ENCODE measurements at places on chromosomes 16 and 17.

DNA sequence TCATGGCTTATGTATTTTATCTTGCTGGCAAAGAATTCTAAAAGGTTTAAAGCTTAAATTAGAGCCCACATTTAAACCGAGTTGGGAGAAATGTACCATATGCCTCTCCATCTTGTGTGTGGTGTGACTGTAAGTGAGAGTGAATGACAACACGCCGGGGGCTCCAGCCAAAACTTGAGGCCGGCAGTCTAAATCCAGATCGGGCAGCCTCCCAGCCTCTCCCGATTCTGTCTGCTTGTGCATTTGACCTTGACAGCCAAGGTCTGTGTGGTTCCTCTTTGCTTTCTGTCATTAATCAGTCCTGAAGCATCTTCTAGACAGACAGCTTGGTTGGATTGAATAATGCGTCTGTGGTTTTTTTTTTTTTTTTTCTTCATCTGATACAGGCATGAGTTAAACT lies 1093.2 kb upstream of the EEF2KMT start:
- no peak for DNase-seq

GRCh38 chr17:45227926-45228762 lies 6.5 kb downstream of the FMNL1 start:
- DNase-seq = no peak

GRCh38 chr17:30093463-30094147 lies 23.0 kb upstream of the NSRP1 start:
- DNase-seq = peak; percentile 54

- no peak for DNase-seq
Measured at GRCh38 chr17:8552577-8553320, 77.8 kb downstream of the MYH10 start.

- DNase-seq = no peak
Measured at GRCh38 chr17:27818401-27819105, 18.2 kb upstream of the NOS2 start.

DNA sequence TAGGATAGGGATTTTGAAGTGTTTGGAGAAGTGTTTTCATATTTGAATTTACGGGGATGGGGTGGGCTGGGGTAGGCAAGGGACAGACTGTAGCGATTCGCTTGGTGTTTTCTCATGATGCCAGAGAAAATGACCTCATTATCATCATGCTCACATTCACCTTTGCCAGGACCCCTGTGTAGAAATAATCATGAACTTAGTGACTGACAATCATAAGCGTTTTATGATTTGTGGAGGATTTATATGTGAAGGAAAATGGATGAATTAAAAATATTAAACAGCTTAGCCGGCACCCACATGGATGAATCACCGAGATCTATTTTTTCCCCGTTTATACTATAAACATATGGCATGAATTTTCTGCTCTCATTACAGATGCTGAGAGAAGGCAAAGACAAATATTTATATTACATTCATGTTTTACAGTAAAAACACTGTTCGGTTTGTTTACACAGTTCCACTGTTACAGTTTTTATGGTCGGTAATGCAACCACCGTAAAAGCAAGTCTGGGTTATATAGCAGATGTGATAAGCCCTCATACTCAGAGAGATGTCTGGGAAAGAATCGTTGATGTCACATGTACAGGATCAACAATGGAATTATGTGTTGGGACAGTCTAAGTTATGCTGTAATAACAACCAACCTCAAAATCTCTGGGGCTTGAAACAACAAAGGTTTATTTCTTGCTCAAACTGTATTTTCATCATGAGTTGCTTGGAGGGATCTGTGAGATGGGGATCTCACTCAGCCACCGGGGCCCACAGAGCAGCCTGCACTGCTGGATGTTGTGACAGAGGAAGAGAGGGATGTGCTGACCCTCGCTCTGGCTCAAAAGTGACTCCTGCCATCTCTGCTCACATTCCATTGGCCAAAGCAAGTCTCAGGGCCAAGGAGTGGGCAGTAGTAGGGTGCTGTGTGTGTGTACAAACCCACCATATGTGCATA lies 85.1 kb downstream of the WWOX start:
- no peak for DNase-seq

- DNase-seq = no peak
Measured at GRCh38 chr16:49150341-49150740, 131.3 kb downstream of the CBLN1 start.

DNA sequence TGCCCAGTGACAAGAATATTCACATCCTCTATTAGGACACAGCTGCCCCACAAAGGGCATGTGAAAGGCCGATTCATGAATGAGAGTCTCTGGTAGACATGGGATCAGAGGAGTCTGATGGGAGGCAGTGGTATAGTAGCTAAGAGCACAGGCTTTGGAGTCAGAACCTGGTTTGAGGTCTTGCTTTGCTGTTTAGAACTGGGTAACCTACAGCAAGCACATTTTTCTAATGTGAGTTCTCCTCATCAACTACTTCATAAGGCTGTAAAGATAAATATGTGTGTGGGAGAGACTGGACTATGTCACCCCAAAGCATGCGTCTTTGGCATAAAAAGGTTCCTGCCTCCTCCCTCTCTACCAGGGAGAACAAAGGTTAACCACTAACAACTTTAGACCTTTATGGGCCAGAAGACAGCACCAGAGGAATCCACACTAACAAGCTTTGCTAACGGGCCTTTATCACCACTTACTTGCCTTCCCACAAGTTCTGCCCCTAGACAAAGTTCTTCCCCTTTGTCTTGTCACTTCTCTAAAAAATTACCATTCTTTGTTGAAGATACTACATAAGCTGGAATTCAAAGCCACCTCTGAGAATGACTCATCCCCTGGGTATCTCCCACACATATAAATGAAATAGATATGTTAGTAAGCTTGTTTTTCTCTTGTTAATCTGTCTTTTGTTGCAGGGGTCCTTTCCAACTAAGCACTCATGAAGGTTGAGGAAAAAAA lies 21.1 kb downstream of the CDR2 start:
- DNase-seq = peak; percentile 19

DNA sequence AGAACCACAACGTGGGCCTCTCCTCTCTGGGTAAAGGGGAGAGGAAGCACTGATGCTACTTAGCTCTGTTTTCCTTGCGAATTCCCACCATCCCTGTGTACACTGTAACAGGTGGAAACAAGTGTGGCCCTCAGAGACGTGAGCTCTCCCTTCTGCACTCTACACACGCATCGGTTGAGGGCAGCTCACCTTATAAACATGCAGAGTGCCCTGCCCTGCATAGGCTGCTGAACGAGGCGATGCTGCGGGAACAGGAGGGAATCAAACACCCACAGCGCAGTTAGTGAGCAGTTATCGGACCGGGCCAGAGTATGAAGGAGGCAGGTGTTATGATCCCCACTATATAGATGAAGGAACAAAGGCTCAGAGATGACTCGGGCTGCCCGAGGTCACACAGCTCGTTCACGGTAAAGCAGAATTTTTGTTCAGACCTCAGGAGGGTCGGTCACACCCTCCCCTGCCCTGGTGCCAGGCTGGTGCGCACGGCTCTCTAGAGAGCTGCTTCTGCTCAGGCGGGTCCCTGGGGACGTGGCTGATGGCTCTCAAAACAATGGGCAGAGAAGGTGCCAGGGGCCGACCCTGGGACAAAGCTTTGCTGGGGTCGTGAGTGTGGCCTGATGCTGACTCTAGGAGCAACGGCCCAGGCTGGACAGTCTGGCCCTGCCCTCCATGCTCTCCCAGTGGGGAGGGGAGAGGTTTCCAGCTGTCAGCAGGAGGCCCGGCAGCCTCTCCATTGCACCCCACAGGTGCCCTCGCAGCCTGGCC lies 68.5 kb downstream of the RPH3AL start:
- no peak for DNase-seq

DNA sequence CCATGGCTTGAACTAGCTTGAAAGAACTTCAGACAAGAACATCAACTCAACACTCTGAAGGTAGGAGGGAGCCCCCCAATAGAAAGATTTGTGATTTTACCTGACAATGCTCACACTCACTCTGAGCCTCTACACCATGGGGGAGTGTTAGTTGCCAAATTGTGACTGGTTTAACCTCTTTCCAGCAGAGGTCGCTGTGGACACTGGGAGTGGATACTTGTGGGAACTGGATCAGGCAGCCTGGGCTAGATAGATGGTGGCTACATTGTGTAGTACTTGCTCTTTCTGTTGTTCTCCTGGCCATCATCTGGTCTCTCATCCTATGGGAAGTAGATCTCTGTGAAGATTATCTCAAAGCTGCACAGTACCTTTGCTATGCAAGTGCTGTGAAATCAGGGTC lies 2.9 kb downstream of the SMPD3 start:
- peak; percentile 43 for DNase-seq

DNA sequence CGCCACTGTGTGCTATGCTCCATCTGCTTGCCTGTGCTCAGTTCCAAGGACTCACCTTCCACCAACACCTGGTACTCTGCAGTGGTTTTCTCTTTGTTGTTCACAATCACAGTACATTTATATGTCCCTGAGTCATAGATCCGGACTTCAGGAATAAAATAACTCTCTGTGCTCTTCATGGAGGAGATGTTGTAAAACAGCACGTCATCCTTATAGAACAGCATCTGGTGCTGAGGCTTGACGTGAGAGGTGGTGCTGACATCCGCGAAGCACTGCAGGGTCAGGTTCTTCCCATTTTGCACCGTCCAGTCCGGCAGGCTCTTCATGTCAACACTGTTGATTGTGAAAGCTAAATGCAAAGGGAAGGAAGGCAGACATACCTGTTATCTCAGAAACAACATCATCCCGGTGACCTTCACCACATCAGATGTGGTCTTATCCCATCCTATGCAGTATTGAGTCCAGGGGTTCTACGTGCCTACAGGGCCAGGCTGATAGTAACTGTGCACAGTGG lies 12.8 kb downstream of the PECAM1 start:
- no peak for DNase-seq

DNA sequence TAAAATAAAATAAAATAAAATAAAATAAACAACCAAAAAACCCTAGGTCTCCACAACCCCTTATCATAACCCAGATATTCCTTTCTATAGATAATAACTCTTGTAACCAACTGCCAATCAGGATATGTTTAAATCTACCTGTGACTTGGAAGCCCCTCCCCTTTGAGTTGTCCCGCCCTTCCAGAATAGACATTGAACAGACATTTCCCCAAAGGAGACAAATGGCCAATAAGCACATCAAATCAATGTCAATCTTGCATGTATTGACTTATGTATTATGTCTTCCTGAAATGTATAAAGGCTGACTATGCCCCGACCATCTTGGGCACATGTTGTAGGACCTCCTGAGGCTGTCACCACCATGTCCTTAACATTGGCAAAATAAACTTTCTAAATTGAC lies 1.5 kb upstream of the MAPK7 start:
- peak; percentile 33 for DNase-seq

DNA sequence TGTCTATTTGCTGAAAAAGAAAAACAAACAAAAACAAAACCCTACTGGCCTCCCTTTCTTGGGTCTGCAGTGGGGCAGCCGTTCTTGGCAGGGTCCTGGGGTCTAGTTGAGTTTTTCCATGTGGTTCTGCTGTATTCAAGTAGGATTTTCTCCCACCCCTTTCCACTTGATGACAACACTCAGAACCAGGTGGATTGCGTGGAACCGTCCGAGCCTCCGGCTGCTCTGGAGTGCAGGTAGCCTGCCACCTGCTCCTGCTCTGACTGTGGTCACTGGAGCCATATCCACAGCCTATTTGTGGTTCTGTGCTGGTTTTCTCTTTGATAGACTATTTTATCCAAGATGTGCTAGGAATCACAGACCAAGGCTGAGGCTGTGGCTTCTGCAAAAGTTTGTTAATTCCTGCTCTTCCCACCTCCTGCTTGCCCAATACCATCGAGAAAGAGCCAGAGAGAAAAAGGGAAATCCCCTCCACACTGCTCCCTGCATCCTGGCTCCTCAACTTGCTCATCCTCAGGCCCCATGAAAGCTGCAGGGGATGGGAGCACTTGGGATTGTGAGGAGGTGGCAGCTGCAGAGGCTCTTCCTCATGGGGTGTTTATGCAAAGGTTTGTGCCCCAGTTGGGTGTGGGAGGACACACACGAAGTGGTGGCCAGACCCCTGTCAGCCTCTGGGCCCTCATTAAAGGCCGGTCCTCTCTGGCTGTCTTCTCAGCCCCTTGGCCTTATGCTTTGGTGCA lies 377.8 kb upstream of the TNRC6C start:
- DNase-seq = no peak

GRCh38 chr16:4426722-4427372 lies 1.2 kb downstream of the DNAJA3 start:
- no peak for DNase-seq

- no peak for DNase-seq
Measured at GRCh38 chr16:55942821-55943220, 67.6 kb upstream of the CES5A start.

DNA sequence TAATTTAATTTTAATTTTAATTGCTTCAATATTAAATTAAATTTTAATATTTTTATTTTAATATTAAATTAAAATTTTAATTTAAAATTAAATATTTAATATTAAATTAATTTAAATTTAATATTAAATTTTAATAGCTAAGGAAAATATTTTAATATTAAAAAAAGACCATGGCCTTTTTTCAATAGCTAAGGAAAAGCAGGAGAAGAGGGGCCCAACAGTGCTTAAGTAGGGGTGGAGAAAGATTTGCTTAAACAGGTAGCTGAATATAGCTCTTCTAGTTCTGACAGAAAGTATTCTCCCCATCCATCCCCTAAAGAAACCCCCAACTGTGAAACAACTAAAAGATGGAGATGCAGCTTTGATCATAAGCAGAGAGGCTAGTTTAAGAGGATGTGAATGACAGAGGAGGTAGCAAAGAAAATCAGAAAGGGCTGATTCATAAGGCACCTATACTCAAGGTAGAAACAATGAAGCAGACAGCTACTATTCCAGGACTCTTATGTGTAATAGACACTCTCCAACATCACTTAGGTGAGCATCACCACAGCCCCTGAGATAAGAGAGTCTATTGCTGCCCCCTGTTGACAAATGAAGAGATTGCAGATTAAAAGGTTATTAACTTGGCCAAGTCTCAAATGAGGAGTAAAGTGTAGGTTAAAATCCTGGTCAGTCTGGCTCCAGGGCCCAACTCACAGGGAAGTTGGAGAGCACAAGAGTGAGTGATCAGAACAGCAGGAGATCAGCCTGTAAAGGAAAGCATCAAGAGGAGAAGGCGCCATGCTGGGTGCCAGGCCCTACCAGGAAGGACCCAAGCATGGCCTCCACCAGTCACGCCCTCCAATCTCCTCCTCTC lies 7.8 kb upstream of the RNASEK start:
- DNase-seq = peak; percentile 56

- no peak for DNase-seq
Measured at GRCh38 chr17:75516619-75517296, 430 bp downstream of the TSEN54 start.

Measured in HCT116 (cell line).